ENCODE measurements at places on chromosomes 6 and 20. TPM values are rescaled to one million over a fixed set of nuclear protein-coding genes. Genes with fewer than 3 reads are reported as not detected.

- peak; percentile 94 for DNase-seq
Measured at GRCh38 chr6:30781743-30782424, 37.5 kb upstream of the IER3 start.

DNA sequence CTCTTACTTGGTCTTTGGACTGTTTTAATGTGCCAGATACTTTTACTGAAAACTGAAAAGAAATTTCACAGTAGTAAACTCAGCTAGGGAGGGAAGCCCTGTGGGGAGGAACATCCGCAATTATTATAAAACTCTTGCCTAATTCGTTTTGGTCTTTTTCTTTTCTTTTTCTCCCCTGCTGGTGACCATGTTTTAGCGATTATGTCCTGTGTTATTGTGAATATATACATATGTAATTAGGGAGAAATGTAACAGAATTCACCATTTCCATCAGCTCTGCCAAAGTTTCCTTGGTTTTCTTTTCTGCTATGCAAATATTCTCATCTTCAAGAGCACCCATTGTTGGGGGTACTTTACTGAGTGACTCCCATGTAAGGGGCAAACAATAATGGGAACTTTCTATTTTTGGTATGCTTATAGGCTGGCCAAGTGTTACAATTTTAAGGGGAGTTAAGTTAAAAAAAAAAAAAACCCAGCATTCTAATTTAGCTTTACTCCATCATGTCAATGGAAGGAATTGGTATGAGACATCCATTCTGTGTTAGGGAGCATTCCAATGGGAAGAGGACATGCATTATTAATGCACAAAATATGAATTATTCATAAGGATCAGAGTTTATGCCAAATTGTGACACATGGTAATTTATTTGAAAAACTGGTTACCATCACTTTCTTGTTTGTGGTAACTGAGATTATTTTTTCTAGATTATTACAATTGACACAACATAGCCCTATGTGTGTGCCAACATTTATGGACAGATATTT lies 2.0 kb downstream of the DOK5 start:
- DNase-seq, result no peak

The DNMT3B gene
- total RNA-seq, result 29.1 TPM

The SAMD5 gene
- under 0.01 TPM for total RNA-seq

The RREB1 gene
- total RNA-seq, result 8.5 TPM
